Fibroblast of skin of right biceps (primary cell): ENCODE measurements at places on chromosomes 1 and 21.

DNA sequence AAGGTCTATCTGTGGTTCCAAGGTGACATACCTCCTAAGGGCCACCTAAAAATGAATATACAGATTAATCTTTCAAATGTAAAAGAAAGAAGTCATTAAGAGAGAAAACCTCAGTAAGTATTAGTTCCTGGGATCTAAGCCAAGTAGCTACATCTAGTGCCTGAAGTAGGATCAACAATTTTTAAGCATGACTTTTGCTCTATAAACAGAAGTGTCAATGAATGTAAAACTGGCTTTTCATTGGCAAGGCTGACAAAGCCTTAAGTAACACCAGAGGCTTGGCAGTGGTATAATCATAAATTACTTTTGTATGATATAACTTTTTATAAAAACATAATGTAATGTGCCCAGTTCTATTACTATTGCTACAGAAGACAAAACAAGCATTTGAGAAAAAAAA, 12.2 kb upstream of the ACADM start:
- no peak for DNase-seq

- DNase-seq: no peak
These were observed 86.2 kb downstream of the TTC3 start for GRCh38 chr21:37159053-37159776.

- peak; percentile 78 for DNase-seq
These were observed 337.8 kb downstream of the HLX start for GRCh38 chr1:221217029-221217428.

- DNase-seq: no peak
These were observed 4.1 kb upstream of the GABRD start for GRCh38 chr1:2014741-2015735.

DNA sequence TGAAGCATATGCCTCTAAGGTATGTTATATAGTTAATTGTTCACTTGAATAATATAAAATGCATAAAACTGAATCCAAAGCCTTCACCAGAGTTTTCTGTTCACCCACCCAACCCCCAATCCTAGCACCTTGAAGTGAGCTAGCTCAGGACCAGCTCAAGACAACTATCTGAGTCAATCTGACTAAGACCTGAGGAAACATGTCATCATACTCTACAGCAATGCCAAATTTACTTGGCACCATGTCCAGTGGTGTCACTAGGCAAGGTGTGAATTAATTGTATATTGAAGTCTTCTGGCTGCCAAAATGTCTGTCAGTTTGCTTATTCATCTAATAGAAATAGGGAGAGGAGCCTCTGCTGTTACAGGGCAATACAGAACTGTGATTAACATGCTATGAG, 3.8 kb downstream of the DNASE2B start:
- DNase-seq: peak; percentile 58

- DNase-seq: no peak
These were observed 244.9 kb upstream of the NRIP1 start for GRCh38 chr21:15309721-15310120.

DNA sequence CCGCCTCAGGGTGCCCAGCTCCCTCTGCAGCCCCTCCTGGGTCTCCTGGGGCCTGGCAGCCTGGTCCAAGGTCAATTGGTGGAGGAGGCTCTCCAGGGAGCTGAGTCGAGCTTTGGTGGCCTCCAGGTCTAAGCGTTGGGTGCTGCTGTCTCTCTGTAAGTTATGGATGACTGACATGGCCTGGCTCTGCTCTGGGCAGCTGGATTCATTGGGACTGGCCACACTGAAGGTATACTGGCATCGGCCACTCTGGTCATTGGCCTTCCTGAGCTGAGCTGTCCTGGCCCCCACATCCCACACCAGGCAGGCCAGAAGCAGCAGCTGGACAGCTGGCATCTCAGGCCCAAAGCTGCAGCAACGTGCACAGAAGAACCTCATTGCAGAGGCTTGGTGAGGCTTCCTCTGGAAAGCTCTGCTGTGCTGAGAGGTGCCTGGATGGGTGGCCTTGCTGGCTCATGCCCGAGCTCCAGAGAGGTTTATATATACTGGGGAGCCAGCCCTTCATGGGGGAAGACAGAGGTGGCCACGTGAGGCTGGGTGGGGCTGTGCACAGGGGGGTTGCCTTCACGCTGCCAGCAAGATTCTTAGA, at the start of gene MYOC:
MYOC (minus strand) TSS at position 455 of the 589 bp plus-strand sequence; CDS start at position 378, 77 bp downstream.
- DNase-seq: no peak
